ENCODE measurements at places on chromosomes 1 and 21.

- no peak for DNase-seq
Observed at GRCh38 chr1:85148524-85149250, 52.1 kb downstream of the SYDE2 start.

GRCh38 chr1:57576756-57577155, 152.9 kb upstream of the DAB1 start:
- DNase-seq: no peak

GRCh38 chr1:241924080-241924808, 33.3 kb upstream of the BECN2 start:
- DNase-seq: no peak

DNA sequence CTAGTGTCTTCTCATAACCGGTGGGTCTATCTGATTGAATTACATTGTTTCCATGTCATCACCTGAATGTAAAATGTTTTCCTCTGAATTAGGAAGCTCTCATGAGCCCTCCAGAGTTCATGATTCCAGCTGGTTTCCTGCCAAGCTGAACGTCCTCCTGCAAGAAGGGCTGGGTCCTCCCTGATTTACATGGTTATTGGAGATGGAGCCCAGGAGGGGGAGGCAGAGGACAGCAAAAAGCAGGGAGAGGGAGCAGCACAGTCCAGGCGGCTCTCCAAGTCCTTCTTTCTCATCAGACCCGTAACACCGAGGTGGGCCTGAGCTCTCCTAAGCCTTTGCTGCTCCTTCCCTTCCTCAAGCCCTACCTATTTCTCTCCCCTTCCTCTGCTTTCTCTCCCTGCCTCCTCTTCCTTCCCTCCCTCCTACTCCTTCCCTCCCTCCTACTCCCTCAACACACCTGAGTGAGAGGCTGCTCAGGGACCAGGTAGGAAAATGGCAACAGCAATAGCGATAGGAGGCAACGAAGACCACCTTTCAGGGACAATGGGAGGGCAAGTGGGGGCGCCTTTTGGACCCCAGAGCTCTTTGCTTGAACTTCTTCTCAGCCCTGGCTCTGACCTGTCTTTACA, 265.9 kb downstream of the PRDM2 start:
- peak; percentile 88 for DNase-seq

GRCh38 chr1:20785907-20786252, 1.2 kb downstream of the HP1BP3 start:
- no peak for DNase-seq

All from cerebellar cortex (tissue), 1 donor.